GM10248 (cell line): ENCODE measurements at places on chromosomes 2 and 18.

DNA sequence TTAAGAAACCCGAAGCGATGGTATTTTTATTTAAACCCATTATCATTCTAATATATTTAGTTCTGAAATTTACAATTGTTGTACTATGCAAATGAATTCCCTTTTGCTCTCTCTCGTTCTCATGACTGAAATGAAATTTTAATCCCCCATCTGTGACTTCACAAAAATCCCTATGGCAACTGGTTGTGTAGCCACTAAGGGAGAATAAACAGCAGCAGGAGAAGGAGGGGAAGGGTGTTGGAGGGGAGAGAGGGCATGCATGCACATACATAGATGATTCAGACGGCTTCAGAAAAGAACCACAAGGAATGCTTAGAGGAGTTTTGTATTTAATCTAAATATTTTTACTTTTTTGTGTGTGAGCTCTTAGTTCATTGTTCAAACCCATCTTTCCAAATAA, 36.8 kb downstream of the CPS1 start:
- DNase-seq, result no peak

- peak; percentile 15 for DNase-seq
Observed at GRCh38 chr2:16546128-16546754, 119.4 kb downstream of the CYRIA start.

GRCh38 chr2:28389399-28390240, 3.0 kb upstream of the FOSL2 start:
- no peak for DNase-seq

DNA sequence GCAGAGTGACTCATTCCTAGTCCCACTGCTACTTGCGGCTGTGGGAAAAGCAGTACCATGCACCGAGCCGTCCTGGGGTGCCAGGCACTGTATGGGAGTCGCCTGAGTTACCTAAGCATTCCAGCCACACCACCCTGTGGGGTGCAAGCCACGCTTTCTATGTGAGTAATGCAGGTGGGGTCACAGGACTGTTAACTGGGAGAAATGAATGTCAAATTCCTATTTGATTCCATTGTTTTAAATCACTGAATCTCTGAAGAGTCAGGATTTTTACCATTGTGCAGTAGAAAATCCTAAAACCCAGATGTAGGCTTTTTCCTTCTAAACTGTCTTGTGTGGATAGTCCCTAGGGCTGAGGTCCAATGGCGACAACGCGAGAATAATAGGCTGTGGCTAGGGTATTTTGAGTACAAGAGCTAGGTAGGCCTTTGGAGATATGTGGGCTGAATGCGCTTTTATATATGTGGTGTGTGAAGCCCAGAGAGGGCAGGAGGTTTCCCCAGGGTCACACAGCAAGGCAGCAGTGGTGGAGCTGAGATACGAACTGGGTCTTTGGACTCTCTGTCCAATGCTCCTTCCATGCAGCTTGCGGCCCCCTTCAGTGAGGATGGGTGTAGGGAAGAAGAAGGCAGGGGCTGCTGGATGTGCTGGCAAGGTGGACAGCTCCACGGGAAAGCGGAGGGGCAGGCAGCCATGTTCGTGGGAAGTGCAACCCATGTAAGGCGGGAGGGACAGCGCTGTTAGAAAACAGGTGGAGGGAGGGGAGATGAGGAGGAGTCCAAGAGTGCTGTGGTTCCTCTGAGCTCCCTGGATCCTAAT, 83.2 kb downstream of the DDX1 start:
- DNase-seq, result no peak

GRCh38 chr18:23498877-23499276, 4.4 kb upstream of the RMC1 start:
- DNase-seq, result peak; percentile 69

GRCh38 chr2:234565201-234565600, 68.3 kb upstream of the ARL4C start:
- no peak for DNase-seq

GRCh38 chr2:111042261-111042660, 78.5 kb upstream of the BCL2L11 start:
- no peak for DNase-seq

- DNase-seq, result no peak
Observed at GRCh38 chr2:8851811-8852560, 14.6 kb upstream of the KIDINS220 start.

DNA sequence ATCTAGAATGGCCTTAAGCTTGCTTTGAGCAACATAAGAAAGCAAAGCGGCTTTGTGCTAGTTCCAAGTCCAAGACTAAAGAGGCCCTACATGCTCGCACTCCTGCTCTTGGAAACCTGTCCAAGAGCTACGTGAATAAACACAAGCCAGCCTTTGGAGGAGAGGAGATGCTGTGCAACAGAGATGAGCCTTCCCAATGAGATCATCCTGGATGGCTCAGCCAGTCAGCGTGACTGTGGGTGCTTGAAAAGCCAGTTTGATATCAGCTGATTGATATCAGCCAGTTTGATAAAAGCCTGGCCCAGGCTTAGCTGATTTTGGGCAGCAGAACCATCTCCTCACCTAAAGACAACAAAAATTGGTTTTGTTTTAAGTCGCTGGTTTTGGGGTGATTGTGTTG, 481.0 kb upstream of the DSEL start:
- DNase-seq, result no peak

- DNase-seq, result no peak
Observed at GRCh38 chr18:14074187-14074586, 58.0 kb downstream of the ZNF519 start.

DNA sequence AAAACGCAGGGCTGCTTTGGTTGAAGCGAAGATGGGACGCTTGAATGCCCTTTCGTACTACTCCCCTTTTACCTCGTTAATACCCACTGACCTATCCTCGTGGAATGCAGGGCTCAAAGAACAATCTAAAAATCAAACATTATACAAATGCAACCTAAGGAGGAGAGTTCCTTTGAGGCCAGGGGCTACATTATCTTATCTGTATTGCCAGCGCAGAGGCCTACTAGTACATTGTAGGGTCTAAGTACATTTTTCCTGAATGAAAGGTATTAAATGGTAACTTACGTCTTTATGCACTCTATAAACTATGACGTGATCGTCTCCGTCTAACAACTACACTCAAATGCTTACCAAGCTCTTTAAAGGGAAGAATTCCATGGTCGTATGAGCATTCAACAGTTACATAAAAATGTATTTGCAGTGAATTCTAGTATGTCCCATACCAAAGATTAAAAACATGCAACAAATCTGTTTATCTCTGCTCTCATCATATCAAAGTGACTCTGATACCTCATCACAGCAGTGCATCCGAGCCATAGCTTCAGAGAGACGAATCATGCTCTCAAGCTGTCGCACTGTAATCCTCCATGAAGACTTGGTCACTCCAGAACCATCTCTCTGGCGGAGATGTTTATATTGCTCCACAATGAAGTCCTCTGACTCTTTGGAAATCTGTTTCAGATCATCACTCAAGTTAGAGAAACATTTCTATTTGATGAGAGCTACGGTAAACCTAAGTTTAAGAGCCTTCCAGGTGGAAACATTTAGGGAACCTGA, 14.1 kb upstream of the LCT start:
- no peak for DNase-seq

DNA sequence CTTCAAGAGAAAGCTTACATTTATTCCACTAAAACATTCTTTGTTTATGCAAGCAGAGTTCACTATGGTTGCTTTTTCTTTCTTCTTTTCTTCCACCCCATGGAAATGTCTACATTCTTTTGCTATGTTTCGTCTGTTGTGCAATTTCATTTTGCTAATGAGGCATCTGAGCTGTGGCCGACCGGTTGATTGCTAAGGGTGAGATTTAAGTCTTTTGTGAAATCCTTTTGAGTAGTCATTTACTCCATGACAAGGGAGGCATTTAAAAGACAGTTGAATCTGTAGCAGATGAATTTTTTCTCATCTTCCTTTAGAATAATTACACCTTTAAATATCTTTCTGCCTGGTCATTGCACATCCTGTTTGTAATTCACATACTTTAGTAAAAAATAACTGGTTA, 324.1 kb upstream of the THUMPD2 start:
- DNase-seq, result no peak

DNA sequence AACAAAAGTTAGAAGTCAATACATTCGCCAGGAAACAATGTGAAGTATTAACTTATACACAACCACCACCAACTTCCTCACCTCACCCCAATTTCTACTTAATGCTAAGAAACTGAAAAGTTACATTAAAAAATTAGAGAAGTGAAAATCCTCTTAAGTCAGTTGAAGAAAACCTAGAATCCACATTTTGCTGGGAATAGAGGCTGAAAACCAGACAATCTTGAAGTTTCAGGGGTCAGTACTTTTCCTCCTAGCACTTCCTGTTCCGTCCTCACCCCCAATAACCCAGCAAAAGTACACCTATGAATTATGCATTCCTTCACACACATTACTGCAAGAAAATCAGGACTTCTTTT, 6.3 kb downstream of the YES1 start:
- DNase-seq, result peak; percentile 15

DNA sequence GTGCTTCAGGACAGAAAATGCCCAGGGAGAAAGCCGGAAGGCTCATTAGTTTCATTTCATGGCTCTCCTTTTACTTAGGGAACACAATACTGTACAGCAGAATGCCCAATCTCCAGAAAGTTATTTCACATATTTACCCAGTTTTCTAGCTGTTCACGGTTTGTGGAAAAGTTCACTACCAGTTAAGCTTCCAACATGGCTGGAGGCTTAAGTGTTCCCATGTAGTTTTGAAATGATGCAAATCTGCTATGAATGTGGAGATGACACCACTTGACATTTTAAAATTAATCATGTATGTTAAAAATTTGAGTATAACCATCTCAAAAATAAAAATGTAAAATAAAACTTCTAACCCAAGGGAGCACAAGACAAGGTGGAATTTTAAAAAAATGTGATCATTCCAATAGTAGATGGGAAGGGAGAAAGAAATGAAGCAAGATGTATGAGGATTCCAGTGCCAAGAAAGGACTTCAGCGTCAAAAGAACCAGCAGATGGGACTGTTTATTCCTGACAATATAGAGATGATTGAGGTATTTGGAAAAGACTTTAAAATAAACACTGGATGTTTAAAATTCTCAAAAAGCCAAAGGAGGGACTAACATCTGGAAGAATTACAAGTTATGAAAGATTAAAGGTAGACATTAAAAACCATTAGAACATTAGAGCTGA, 60.9 kb upstream of the OSR1 start:
- DNase-seq, result no peak

- no peak for DNase-seq
Observed at GRCh38 chr18:44510390-44510789, 170.3 kb upstream of the SETBP1 start.

DNA sequence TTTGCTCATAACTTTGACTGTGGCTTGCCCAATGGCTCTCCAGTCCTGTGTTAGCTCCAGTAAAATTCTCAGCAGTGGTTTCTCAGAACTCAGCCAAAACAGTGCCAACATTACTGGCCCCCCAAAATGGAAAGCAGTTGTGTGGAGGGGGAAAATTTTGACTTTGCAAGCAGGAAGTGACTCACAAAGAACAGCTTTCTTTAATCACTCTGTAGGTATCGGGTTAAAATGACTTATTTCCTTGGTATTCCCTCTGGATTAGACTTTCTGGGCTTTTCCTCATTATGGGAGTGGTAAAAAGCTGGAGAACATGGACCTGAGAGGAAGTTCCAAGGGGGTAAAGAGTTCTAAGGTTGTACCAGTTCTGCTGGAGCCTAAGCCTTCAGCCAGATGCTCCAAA, 175.7 kb upstream of the RND3 start:
- DNase-seq, result no peak

DNA sequence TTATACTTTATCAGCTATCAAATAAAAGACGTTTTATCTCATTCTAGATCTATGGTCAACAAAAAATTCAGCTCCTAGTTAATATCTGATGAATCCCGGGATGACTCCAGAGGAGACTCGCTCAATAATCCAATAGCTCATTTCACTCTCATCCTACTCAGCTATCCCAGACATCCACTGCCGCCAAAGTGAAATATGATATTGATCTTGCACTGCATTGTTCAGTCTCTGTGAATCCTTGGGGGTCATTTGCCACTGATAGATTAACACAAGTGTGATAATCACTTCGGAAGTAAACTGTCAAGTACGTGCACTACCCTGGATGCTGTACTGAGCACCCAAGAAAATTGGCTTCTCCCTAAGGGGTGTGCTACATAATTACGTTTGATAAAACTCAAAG, 249.1 kb downstream of the SUCLG1 start:
- DNase-seq, result no peak

- DNase-seq, result no peak
Observed at GRCh38 chr2:112946086-112946485, 31.7 kb upstream of the IL36G start.

DNA sequence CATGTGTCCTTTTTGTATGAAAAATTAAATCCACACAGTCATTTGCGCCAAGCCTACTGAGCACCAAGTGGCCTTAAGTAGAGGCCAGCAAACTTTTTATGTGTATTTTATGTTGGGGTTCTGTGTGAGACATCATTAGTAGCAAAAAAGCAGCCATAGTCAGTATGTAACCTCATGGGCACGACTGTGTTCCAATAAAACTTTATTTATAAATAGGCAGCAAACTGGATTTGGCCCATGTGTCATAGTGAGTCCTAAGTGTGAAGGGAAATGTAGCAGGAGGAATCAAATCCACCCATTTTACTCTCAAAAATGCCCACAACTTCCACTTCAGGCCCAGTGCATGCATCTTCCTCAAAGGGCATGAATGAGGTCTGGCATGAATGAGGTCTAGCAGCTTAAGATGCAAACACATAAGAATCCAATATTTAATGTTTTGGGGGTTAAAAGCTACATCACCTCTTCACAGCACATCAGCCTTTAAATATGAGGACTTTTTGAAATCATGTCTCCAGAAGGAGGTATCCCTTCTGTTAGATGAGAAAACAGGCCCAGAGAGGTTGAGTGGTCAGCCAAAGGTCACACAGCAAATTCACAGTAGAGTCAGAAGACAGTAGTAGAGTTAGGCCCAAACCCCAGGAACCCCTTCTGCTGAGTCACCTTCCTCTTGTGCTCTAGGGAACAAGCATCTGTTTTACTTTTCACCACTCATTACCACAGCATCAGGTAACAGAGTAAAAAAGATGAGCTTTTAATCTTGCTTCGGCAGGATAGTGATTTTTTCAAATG, 45.6 kb downstream of the MREG start:
- no peak for DNase-seq

- no peak for DNase-seq
Observed at GRCh38 chr2:88824951-88825350, 133.5 kb downstream of the RPIA start.

GRCh38 chr18:24964216-24964615, 387.8 kb downstream of the ZNF521 start:
- DNase-seq, result peak; percentile 13

DNA sequence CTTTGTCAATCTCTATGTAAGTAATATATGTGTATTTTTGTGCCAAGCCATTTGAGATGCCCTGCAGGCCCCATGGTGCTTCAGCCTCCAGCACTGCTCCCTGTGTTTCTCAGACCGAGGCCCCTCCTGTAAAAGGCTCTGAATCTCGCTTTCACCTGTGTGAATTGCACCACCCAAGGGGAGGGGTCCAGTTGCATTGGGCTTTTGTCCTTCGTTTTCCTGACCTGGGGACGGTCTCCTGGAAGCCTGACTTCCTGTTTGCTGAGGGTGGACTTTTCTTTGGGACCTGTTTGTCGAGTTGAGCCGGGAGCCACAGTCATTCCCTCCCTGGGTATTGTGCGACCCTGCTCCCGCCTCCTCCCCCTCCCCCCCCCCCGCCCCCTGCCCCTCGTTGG, 48.9 kb downstream of the AGAP1 start:
- no peak for DNase-seq

- no peak for DNase-seq
Observed at GRCh38 chr2:144629935-144630334, 110.0 kb upstream of the ZEB2 start.
